Endothelial cell of coronary artery (primary cell): ENCODE measurements at places on chromosomes 5 and 9. TPM values are rescaled to one million over a fixed set of nuclear protein-coding genes. Genes with fewer than 3 reads are reported as not detected.

GMCL2 gene
- total RNA-seq = not detected in 2 replicates

CNTNAP3B gene
- 64.3 and 128 TPM in 2 replicates for total RNA-seq

CDC20B gene
- not detected in 2 replicates for total RNA-seq

FOXD1 gene
- total RNA-seq = 0.09 and 0.38 TPM in 2 replicates

ATP6V1G1 gene
- total RNA-seq = 96.3 and 104 TPM in 2 replicates

MED22 gene
- 13.2 and 13.9 TPM in 2 replicates for total RNA-seq

THBS4 gene
- total RNA-seq = under 0.01 and 0.09 TPM in 2 replicates
